ENCODE measurements at places on chromosomes 1 and 21.

- DNase-seq = no peak
Observed at GRCh38 chr1:54136269-54136896, 16.4 kb downstream of the CDCP2 start.

DNA sequence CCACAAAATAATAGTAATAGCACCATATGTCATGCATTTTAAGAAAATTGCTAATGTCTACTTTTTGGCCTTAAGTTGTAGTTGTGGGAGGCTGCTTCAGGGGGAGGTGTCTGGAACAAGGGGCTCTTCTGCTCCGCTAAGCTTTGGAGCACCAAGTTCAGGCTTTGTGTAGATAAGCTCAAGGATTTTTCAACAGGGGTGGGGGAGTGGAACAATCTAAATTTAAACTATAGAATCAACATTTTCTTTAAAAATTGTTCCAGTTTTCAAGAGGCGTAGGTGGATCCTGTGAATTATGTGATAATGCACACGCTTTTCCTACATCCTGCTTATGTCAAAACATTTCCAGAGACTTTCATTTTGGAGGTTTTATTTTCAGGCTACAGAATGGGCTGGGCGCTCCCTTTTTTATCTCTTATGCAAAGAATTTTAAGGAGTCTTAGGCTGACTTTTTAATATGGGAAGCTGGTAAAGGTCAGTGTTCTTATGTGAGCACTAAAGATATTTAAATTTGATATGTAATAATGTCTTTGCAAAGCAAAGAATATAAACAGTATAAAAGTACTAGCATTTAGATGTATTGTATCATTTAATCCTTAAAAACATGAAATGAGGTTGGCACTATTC lies 9.9 kb downstream of the ATP1A1 start:
- DNase-seq = no peak

DNA sequence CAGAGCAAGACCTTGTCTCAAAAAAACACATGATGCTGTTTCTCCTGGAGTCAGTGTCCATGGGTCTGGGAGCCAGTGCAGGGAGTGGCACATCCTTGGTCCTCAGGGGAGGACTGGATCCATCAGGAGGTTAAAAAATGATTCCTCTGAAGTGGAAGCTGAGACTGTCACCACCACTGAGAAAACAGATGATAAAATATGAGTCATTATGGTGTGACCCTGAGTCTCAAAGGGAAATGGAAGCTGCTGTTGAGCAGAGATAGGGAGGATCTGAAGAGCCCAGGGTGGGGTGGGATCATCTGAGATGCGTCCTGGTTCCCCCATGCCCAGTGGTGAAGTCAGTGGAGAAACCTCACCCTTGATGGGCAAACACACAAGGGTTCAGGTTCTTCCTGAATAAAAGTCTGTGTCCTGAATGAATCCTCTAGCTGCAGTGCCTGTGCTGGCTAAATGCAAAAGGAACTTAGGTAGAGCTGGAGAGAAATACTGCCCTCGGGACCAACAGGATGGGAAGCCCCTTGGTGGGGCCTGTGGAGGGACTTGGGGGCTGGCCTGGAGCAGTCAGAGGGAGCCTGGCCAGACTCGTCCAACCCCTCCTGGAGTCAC lies 61.6 kb upstream of the TENT5B start:
- no peak for DNase-seq

- no peak for DNase-seq
Observed at GRCh38 chr21:34020983-34021553, 52.3 kb upstream of the MRPS6 start.

GRCh38 chr1:119112244-119112643 lies 28.2 kb downstream of the WARS2 start:
- no peak for DNase-seq

DNA sequence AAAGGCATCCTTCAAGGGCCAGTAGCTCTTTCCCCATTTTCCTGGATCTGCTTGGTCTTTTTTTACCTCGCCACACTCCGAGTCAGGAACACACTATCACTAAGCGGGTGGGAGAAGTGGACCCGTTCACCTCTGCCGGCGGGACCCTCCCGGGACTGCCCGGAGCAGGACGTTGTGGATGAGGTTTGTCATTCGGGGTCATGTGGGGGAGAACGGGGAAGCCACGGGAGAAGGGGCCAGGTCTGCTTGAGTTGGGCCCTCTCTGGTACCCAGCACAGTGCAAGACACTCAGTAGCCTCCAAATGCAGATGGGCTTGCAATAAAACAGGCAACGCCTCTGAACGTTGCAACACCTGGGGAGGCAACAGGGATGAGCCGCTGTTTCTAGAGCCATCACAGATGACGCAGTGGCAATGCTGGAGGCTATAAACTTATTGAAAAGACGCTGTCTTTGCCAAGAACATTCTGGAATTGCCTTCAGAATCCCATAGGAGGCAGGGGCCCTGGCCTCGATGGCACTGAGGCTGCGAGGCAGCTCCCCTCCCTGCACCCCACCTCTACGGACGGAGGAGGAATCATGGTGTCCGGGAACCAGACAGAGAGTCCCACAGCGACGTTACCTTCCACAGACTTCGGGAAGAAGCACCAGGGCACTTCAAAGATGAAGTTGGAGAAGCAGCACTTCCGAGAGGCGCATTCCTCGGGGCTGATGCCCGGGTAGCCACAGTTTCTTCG lies 3.8 kb downstream of the TFF2 start:
- DNase-seq = no peak
